ENCODE measurements at places on chromosomes 11 and 22.

- DNase-seq, result no peak
These were observed 48.3 kb downstream of the MYH9 start for GRCh38 chr22:36339171-36340065.

- no peak for DNase-seq
These were observed 39.6 kb upstream of the AMOTL1 start for GRCh38 chr11:94728541-94728940.

DNA sequence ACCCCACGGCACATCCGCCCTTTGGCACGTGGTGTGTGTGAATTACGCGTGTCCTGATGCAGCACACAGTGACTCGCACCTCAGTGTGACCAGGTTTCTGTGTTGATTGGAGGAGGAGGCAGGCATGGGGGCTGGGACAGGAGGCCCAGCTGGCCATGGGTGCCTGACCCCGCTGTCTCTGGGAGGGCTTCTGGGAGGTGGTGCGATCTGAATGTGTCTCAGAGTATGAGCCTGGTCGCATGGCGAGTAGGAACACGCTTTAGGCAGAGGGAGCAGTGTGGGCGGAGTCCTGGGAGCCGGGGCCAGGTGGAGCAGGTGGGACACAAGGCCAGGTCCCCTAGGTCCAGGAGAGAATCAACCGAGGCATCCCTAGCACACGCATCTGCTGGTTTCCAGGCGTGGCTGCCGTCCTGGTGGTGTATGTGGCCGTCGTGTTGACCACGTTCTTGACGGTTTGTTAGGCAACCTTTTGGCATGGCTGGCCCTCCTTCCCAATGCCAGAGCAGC, 5.7 kb downstream of the GRAMD4 start:
- no peak for DNase-seq

GRCh38 chr11:108994887-108995286, 330.0 kb downstream of the DDX10 start:
- no peak for DNase-seq

DNA sequence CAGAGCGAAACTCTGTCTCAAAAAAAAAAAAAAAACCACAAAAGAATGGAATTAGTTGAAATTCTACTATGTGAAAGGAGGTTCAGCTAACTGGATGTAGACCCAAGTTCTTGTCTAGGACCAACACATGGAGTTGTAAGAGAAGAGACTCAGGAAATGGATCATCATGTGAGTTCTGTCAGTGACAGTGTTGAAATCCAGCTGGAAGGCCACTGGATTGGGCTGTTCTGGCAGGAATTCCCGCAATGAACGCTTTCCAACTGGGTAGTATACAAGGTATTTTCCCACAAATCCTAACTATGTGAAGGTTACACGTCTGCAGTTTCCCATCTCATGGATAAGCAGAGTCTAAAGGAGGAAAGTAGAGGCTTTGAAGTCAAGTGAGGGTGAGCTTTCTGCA, 151.2 kb downstream of the MAML2 start:
- no peak for DNase-seq

GRCh38 chr11:12505183-12505582, 127.8 kb downstream of the PARVA start:
- DNase-seq, result no peak

GRCh38 chr11:121839781-121840180, 276.2 kb downstream of the BLID start:
- DNase-seq, result no peak

DNA sequence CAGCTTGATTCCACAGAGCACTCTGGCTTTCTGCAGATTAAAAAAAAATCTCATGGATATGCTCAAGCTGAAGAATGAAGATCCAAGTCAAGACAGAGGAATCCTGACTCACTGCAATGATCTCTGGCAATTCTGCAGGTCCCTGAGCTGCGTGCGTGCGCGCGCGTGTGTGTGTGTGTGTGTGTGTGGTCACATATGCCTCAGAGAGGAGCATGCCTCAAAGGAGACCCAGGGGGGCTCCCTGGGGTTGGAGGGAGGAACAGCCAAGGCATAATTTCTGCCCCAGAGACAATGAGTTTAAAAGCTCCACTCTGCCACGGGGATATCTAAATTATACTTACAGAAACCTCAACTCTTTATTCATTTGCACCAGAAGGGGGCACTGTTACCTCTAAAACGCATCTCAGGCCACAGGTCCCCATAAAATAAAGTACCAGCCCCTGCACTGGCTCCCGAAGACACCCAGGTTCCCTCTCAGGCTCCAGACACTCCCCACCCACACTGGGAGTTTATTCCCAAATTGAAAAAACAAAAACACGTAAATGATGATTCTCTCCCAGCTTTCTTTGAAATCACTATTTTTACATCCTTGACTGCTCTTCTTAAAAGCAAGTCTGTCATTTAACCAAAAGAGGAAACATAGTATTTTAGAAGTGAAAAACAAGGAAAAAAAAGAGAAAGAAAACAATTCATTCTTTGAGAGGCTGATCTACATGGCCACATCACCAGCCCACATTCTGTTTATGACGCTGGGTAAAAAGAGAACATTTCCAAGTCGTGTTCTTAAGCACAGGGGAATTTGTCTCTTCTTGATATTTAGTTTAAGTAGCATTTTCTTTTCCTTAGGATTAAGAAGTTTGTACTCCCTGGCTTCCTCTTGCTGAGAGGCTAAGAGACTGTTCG, 401.0 kb downstream of the LARGE1 start:
- no peak for DNase-seq

DNA sequence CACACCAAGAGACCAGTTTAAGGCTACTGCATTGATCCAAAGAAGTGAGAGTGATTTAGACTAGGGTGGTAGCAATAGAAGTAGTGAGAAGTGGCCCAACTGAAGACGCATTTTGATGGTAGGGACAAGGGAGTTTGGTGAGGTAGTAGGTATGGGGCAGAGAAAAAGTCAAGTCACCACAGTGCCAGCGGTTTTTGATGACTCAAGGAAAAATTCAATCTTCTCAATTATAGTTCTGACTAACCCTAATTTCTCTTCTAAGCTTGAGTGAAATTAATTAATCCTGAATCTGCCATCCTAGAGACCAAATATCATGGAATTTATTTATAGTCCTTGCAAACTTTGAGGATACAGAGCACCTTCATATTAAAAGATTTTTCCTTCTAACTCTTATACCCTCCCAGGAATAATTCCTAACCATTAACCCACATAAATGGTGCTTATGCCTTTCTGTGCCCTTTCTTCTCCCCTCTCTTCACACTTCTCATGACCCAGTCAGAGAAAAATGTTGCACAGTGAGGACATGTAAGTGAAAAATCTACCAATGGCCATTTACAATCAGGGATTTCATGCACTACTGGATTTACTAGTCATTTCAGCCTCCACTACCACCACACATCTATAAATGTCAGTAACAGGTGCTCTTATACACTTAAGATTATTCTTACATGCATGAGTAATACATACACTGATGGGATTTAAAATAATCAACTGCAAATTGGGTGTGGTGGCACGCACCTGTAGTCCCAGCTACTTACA, 45.9 kb upstream of the ARHGAP32 start:
- DNase-seq, result no peak

DNA sequence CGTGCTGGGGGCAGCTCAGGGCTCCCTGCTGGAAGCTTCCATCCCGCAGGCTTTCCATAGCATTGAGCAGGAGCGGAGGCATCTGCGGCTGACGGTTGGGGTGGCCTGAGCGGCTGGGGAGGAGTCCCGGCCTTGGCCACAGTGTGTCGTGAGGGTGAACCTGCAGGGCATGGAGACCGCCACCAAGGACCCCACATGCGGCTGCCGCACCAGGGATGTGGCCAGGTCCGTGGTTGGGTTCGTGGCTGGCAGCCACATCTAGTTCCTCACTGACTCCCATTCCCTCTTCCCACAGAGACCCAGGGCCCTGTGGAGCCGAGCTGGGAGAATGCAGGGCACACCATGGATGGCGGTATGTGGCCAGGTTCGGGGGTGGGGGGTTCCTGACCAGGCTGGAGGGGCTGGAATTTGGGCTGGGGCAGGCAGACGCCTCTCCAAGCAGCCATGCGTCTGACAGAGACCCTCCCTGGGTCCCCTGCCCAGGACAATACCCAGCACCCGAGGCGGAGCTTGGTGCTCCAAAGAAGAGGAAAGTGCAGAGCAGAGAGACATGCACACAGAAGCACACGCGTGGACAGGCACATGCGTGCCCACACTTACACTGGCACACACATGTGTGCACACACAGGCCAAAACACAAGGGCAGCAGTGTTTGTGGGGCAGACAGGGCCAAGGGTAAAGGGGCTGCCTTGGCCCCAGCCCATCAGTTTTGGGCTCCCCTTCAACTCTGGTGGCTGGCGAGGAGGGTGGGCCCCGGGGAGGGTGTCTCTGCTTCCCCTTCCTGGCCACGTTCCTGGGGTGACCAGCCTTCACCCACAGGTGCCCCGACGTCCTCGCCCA, 2.7 kb downstream of the MUC5B start:
- no peak for DNase-seq

GRCh38 chr11:28259177-28259843, 151.1 kb downstream of the METTL15 start:
- no peak for DNase-seq

DNA sequence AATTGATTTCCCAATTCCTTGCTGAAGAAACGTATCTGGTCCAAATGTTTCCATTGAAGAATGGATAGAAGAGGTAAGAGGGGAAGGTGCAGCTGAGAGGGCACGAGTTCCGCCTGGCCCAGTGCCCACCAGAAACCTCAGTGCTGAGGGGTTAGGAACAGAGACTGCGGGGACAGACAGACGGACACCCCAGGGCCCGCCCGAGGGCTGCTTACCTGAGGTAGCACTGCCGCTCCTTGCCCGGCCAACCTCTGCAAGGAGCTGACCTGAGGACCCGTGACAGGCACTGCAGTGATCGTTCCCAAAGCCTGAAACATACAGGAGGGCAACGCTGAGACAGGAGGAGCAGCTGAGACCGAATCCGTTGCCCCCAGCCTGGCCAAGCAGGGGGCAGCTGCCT, 89.6 kb downstream of the PHF21B start:
- no peak for DNase-seq

DNA sequence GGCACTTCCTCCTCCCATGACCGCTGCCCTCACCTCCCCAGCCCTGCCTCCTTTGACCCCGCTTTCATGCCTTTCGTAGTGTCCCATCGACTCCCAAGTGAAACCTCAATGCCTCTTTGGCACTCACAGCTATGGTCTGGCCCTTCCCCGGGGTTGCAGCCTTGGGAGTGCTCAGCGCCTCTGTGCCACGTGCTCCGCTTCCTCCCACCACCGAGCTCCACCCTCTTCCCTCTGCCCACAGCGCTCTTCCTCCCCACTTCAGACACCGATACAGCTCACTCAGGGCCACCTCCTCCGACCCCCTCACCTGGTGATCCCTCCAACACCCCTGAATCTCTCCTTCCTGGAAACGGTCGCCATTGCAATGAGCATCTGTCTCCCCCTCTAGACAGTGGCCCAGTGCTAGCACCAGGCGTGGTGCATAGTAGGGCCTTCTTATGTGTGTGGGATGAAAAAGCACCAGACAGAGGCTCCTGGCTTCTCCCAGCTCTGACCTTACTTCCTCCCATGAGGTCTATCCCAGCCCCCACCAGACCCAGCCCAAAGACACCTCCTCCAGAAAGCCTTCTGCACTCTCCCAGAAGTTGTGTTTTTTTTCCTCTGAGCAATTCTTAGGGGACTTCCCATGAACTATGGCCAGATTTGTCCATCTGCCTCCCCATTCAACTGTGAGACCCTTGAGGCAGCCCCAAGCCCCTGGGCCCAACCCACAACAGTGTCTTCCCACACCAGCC, 16.4 kb upstream of the SCGB1A1 start:
- DNase-seq, result no peak

DNA sequence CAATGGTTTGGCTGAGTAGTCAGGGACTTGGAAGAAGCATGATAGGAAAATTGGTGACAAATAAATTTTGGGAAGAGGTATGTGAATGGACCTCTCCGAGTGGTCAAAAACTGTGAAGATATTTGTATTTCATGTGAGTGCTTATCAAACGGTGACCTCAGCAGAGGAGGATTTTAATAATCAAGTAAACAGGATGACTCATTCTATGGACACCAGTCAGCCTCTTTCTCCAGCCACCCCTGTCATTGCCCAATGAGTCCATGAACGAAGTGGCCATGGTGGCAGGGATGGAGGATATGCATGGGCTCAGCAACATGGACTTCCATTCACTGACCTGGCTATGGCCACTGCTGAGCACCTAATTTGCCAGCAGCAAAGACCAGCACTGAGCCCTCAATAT, 21.2 kb downstream of the MS4A4E start:
- DNase-seq, result no peak

GRCh38 chr11:93737904-93738612, 3.2 kb downstream of the TAF1D start:
- no peak for DNase-seq

DNA sequence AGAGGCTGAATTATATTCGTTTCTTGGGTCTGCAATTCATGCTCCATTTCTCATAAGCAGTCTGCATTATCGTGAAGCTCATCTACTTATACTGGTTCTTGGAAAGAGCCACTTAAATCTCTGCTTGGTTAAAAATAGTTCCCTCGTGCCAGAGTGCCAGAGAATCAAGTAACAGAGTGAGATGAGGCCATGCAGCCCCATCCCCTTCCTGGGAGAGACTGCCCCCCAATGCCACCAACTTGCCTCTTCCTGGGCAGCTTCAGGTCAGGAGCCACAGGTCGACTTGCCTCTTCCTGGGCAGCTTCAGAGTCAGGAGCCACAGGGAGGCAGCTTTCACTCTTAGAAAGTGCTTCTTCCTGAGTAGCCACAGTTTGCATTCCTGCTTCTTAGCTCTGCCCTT, 223.9 kb upstream of the ZBED5 start:
- no peak for DNase-seq

DNA sequence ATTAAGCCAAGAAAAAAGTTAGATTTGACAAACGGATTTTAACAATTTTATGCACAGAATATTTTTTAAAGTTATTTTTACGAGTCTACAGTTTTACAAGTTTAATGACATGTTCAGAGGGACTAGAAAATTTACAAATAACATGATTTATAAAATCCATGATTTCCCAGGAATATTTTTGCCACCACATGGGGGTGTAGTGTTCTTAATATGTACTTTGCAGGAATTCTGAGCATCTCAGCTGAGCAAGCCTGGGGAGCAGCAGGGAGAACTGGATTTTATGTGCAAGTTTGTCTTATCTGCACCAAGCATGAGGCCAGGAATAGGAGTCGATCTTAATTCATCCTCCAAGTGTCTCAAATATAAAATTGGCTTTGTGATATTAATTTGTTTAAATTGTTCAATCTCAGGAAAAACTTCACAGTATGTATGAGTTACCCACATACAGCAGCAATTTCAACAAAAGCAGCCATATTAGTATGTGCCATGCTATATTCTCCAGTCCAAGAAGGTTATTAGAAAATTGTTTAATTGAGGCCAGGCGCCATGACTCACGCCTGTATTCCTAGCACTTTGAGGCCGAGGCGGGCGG, 826.3 kb downstream of the DLG2 start:
- DNase-seq, result no peak

- DNase-seq, result no peak
These were observed 4.7 kb downstream of the FOSL1 start for GRCh38 chr11:65895482-65895981.

- DNase-seq, result no peak
These were observed 860.4 kb downstream of the OPCML start for GRCh38 chr11:132671851-132672370.
